ENCODE measurements at places on chromosomes 13 and 19. TPM values are rescaled to one million over a fixed set of nuclear protein-coding genes. Genes with fewer than 3 reads are reported as not detected.

PTOV1 gene
- polyA plus RNA-seq, result 47.9 TPM

FFAR2 gene
- polyA plus RNA-seq, result not detected

CEACAM16 gene
- 0.35 TPM for polyA plus RNA-seq

CLEC17A gene
- not detected for polyA plus RNA-seq

CYP4F8 gene
- not detected for polyA plus RNA-seq

PTGIR gene
- polyA plus RNA-seq, result not detected

ZNF132 gene
- 1.0 TPM for polyA plus RNA-seq

DHX34 gene
- polyA plus RNA-seq, result 0.81 TPM

OSCAR gene
- polyA plus RNA-seq, result not detected

KCNN1 gene
- 2.1 TPM for polyA plus RNA-seq

PTPRS gene
- polyA plus RNA-seq, result 0.86 TPM

HNRNPM gene
- polyA plus RNA-seq, result 13.6 TPM

RASIP1 gene
- polyA plus RNA-seq, result 0.25 TPM

ZNF229 gene
- 5.1 TPM for polyA plus RNA-seq

SRRM5 gene
- not detected for polyA plus RNA-seq

Measured in Purkinje cell (primary cell).